ENCODE measurements at places on chromosomes 13 and 19.

- DNase-seq, result no peak
These were observed 2.1 kb upstream of the ATP12A start for GRCh38 chr13:24678151-24678550.

DNA sequence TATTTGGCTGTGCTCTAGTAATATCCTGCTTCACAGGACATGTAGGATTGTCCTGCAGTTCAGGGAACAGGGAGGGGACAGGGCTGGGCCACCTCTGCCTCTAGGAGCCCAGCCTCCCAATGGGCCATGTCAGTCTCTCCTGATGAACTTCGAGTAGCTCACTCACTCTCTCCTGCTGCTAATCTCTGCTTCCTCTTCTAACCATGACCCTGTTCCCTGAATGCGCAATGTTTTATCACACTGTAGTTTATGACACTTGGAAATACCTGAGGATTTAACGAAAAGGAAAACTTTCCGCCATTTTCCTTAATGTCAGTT is 9.2 kb downstream of the PARP4 start:
- no peak for DNase-seq

GRCh38 chr19:12821761-12822160 is 12.6 kb downstream of the RTBDN start:
- DNase-seq, result no peak

GRCh38 chr19:45340899-45341453 is 426 bp downstream of the KLC3 start:
- no peak for DNase-seq

GRCh38 chr13:28623782-28624706 is 34.9 kb upstream of the POMP start:
- DNase-seq, result no peak

DNA sequence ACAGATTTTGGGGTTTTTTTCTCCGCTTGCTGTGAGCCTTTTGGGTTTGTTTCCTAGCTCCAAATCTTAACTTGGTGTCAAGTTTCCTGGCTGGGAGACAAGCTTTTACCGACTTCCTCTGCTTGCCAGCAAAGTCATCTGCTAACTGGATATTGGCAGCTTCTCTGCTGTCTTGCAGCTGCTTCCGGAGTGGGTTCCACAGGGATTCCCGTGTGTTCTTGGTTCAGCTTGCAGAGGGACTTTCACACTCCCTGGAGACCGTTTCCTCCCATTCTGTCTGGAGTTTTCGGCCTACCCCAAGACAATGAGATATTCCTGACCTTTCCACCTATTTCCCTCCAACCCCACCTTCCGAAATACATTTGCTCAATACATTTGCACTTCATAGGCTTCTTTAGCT is 2.2 kb upstream of the COLGALT1 start:
- DNase-seq, result no peak

DNA sequence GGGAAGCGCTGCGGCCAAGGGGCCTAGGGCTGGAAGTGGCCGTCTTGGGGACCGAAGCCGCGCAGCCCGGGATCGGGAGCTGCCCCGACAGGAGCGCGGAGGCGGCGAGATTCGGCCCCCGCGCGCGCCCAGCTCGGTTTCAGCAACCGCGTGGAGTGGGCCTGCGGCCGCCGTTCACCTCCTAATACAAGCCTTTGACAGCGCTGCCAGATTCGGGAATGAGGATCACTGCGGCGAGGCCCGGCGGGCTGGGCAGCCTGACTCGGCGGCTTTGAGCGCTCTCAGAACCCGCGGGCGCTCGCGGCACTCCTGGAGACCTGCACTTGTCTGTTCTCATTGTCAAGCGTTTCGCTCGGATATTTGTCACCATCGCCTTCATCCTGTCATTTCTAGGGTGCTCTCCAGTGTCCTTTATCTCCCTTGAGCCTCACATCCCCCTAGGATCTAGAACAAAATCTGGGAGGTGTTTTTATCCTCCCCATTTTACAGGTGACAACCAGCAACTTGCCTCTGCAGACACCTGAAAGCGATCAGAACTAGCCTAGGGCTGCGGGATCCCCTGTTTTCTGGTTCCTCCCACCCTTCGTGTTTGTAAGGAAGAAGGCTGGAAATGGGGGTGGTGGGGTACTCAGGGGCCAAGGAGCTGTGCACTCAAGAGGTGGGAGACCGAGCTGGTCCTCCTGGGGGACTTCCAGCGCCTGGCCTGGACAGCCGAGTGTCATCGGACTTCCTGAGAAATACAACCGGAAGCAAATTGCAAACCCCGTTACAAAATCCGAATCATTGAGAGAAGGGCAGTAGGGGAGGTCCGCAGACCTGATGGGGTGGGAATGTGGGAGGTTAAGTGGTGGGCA is 1.5 kb upstream of the CDX2 start:
- DNase-seq, result no peak

- DNase-seq, result peak; percentile 57
These were observed 23.3 kb downstream of the NOTCH3 start for GRCh38 chr19:15177269-15178116.

DNA sequence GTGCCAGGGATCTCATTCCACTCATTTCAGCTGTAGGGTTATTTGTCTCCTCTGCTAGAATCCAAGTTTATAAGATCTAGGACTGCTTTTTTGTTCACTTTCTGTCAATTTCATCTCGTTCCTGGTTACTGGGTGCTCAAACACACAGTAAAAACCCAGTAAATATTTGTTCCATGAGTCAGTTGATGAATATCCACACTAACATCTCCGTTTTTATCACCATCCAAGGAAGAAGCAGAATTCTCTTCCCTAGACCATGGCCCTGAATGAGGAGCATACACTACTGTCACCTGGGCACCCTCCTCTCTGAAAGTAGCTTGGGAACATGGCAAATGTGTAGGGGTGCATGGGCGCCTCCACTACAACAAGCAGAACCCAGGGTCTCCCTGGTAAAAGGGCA is 390.8 kb downstream of the FOXO1 start:
- DNase-seq, result no peak
